ENCODE measurements at places on chromosomes 5 and 9.
A peak's percentile ranks its signal among the peaks of the same experiment; 100 is the strongest.

GRCh38 chr5:135337064-135337463, 62.0 kb downstream of the MACROH2A1 start:
- no peak for DNase-seq

DNA sequence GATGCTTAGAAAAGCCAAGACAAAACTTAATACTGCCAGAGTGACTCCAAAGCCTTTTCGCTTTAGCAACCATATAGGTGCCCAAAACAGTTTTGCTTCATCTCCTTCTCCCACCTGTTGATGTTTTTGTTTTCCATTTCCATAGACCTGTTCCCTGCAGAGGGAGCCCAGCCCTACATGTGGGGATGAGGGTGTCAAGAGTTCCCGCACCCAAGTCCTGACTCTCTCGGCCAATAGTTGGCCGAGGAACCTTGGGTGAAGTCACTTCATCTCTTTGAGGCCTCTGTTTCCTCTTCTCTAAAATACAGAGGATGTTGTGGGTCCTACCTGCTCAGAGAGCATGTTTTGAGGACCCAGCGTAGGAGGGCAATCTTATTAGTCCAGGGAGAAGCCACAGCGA, 38.5 kb upstream of the LCP2 start:
- no peak for DNase-seq

GRCh38 chr5:111892949-111893348, 136.0 kb upstream of the NREP start:
- no peak for DNase-seq

GRCh38 chr9:106934442-106935238, 71.7 kb downstream of the ZNF462 start:
- DNase-seq: no peak

DNA sequence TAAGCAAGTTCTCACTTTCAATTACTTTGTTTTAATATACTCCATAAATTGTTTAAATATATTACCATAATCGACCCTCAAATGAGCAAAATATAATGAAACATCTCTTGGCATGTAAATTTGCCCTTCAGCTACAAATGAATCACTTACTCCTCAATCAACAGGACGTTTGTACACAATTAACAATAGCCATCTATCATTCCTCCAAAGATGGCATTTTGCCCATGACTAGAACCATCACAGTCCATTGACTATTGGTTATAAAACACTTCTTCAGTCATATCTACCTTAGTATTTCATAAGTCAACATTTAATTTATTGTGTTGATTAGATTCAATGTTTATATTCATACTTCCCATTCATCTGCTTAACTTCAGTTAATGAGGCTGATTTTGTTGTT, 127.2 kb downstream of the CTNND2 start:
- no peak for DNase-seq

- peak; percentile 22 for DNase-seq
Observed at GRCh38 chr5:33230467-33231078, 210.2 kb upstream of the TARS1 start.

- no peak for DNase-seq
Observed at GRCh38 chr5:157519579-157520253, 55.9 kb downstream of the ADAM19 start.

GRCh38 chr5:81003811-81004386, 43.7 kb downstream of the RASGRF2 start:
- no peak for DNase-seq

GRCh38 chr9:120536949-120537640, 42.9 kb downstream of the CDK5RAP2 start:
- DNase-seq: no peak

DNA sequence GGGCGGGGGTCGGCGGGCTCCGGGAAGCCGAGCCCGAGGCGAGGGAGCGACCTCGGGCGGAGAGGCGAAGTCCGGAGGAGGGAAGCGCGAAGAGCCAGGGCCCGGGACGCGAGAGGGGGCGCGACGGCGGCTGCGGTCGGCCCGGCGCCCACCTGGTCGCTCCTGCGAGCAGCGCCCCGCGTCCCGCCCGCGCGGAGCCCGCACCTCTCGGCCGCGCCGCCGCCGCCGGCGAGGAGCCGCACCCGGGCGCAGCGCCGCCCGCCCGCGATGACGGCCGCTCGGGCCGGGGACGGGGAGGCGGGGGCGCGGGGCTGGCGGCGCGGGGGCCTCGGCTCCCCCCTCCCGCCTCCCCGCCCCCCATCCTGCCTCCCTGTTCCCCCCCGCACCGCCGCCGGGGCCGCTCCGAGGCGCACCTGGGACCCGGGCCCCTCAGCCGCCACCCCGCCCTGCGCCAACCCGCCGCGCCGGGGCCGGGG, 2.6 kb downstream of the NR5A1 start:
- no peak for DNase-seq

All from endothelial cell (in vitro differentiated cells).